ENCODE measurements at places on chromosomes 2 and 18. TPM values are rescaled to one million over a fixed set of nuclear protein-coding genes. Genes with fewer than 3 reads are reported as not detected.

- no peak for DNase-seq
These were observed 45.4 kb downstream of the ASAP2 start for GRCh38 chr2:9252002-9252357.

- DNase-seq = no peak
These were observed 238.1 kb downstream of the TMEM182 start for GRCh38 chr2:102999958-103000357.

- DNase-seq = no peak
These were observed 1026.2 kb upstream of the ZEB2 start for GRCh38 chr2:145546091-145546490.

GRCh38 chr2:68653034-68653433 is 9.7 kb downstream of the PROKR1 start:
- no peak for DNase-seq

DNA sequence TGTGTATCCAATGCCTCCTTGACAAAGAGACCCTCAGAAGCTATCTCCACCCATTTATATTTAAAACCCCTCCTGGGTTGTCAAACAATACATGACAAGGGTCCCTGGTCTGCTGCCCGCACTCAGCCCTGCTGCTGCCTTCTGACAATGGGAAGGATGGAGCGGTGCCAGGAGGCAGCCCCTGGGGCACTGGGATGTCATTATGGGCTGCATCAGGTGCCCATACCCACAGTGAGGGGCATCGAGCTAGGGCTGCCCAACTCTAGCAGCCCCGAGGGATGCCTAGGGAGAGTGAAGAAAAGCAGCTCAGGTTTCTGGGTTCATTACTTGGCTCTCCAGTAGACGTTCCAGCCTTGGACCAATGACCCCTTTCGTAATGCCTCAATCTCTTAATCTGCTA is 301.7 kb downstream of the ALK start:
- no peak for DNase-seq

GRCh38 chr18:52869349-52869923 is 529.4 kb downstream of the DCC start:
- DNase-seq = no peak

- DNase-seq = peak; percentile 24
These were observed 496 bp downstream of the SUCLG1 start for GRCh38 chr2:84458551-84459017.

DNA sequence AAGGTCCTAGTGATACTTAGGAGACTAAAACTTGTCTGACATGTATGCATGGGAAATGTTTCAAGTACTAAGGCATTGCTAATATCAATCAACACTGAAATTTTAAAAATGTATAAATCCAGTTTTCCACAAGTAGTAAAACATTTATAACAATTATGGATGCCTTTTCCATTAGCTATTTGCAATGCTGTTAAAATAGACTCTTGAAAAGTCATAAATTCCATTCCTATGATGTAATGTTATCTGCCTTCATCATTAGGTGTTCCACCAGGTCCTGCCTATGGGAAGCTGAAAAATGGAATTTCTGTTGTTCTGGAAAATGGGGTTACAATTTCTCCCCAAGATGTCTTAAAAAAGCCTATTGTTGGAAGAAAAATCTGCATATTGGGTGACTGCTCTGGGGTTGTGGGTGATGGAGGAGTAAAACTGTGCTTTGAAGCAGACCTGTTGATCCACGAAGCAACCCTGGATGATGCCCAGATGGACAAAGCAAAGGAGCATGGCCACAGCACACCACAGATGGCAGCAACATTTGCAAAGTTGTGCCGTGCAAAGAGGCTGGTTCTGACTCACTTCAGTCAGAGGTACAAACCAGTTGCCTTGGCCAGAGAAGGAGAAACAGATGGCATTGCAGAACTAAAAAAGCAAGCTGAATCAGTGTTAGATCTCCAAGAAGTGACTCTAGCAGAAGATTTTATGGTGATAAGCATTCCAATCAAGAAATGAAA is 18.7 kb downstream of the ELAC1 start:
- DNase-seq = no peak

GRCh38 chr2:182949572-182950189 is 83.2 kb upstream of the FRZB start:
- DNase-seq = peak; percentile 36

- DNase-seq = no peak
These were observed 200.3 kb downstream of the NYAP2 start for GRCh38 chr2:225599856-225600255.

GRCh38 chr2:112026509-112026908 is 28.6 kb upstream of the TMEM87B start:
- peak; percentile 93 for DNase-seq

- no peak for DNase-seq
These were observed 151.5 kb downstream of the ASXL3 start for GRCh38 chr18:33729556-33729955.

- peak; percentile 96 for DNase-seq
These were observed 89.2 kb upstream of the GLS start for GRCh38 chr2:190791347-190791975.

DNA sequence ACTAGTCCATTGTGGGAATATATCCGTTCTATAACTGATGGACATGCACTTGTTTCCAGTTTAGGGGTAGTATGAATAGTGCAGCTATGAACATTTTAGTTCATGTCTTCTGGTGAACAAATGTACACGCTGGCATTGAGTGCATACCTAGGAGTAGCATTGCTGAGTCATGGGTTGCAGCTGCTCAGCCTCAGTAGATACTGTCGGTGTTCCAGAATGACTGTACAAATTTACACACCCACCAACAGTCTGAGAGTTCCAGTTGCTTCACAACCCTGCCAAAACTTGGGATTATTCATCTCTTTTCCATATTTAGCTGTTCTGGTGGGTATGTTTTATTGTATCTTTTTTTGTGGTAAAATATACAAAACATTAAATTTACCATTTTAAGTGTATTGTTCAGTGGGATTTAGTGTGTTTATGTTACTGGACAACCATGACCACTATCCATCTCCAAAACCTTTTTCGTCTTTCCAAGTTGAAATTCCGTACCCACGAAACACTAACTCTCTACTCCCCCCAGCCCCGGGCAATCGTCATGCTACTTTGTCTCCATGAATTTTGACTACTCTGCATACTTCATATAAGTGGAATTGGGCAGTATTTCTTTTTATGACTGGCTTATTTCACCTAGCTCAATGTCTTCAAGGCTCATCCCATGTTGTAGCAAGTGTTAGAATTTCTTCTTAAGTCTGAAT is 281.0 kb downstream of the PRKCE start:
- peak; percentile 24 for DNase-seq

DNA sequence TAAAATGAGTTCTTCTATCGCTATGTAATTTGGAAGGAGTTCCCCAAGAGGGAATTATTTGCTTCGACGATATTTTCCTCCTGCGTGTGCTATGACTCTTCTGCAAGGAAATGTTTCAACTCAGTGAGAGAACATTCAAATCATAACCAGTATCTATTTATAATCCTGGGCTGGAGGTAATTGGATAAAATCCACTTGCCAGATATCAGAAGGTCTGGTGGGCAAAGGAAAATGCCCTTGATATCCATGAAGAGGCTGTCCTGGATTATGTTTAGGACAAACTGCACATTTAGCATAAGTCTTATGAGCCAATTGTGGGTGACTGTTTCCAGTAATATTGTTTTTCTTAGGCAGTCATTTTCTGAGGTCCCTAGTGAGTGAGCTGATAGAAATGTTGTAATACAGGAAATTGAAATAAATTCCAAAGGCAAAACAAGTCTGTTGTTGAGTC is 17.7 kb downstream of the RPIA start:
- DNase-seq = peak; percentile 48

- DNase-seq = no peak
These were observed 151.3 kb upstream of the NCK2 start for GRCh38 chr2:105593221-105593967.

DNA sequence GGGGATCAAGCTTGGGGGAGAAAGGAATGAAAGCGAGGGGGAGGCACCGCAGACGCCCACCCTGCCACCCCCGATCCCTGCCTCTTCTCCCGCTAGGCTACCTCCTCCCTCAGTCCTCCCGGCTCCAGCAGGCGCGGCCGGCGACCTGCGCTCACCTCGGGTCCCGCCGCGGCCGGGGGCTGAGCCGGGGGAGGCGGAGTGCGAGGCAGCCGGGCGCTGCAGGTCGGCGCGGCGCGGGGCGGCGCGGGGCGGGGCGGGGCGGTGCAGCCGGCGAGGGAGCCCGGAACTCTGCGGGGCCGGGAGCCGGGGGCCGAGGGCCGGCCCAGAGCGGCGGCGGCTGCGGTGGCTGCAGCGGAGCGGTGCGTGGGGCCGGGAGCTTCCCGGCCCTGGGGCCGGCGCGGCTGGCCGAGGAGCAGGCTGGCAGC is 477 bp downstream of the ACVR1 start:
- peak; percentile 55 for DNase-seq

DNA sequence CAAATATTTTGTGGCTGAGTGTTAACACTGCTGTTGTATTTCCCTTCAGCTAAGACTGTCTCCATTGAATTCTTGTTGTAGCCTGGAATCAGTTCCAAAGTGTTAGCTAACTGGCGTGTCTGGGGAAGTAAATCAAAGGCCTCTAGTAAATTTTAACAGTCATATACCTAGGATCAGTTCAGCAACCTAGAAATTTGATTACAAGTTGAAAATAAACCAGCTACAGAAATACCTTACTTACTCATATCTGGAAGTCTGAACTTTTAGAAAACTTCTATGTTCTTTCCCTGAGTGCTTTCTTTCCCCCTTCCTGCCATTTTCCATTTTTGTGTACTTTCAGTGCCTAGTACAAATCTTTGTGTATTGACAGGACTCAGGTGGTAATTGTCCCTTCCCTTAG is 396.7 kb upstream of the DCC start:
- DNase-seq = no peak

DNA sequence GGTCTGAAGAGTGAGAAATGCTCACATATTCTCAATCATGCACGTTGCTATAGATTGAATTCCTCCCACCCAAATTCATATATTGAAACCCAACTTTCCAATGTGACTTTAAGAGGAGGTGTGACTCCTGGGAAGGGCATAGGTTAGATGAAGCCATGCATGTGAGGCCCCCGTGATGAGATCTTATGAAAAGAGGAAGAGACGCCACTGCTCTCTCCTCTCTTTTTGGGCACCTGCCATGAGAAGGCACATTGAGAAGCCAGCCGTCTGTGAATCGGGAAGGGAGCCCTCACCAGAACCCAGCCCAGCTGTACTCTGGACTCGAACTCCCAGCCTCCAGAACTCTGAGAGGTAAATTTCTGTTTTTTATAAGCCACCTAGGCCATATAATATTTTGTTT is 842.6 kb upstream of the SALL3 start:
- DNase-seq = no peak

DNA sequence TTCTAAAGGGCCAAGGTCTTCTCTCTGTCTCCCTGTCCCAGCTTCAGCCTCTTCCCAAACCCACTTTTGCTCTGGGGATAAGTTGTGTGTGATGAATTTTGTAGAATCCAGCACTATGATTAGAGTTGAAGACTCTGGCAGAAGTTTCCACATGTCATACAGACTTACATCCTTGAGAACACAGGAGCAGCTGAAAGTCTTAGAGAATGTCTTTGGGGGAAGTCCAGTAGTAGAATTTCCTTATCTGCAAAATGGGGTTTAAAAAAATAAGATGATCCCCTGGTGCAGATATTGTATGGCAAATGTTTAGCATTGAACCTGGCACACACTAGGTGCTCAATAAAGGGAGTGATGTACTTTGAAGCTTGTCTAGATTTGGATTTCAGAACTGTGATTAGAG is 65.2 kb downstream of the TMEM247 start:
- DNase-seq = no peak

DNA sequence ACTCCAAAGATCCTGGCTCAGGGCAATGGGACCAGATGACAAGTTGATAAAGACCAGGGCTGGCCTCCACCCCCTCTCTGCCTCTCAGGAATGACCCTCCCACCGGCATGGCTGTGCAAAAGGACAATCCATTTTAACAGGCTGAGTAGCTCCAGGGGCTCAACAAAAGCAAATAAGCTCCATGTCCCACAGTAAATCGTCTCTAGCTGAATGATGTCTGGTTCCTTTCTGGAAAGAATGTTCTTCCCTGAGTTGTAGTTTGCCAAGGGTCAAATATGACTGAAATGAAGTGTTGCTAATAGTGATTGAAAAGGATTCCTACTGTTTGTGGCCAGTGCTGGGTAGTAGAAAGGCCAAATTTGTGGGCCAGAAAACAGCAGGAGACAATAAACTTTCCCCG is 434.4 kb upstream of the ETAA1 start:
- DNase-seq = no peak

GRCh38 chr2:143524119-143524553 is 394.9 kb downstream of the ARHGAP15 start:
- no peak for DNase-seq

DNA sequence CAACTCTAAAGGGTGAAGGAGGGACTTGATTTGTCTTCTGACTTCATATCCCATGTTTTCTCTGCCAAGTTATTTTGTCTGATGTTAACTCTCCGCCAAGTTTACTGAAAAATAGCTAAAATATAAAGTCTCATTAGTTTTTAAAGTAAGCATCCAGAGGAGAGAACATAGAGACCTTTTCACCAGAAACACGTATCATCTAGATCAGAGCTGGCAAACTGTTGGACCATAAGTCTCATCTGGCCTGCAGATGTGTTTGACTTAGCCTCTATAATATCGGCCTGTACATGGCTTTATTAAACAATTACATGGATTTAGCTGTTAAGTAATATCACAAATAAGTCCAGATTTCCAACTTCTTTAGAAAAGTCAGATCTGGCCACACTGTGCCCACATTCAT is 182.6 kb downstream of the PLCL1 start:
- no peak for DNase-seq

GRCh38 chr2:234051374-234052070 is 1.0 kb downstream of the SPP2 start:
- no peak for DNase-seq

- peak; percentile 55 for DNase-seq
These were observed 98.6 kb upstream of the NFU1 start for GRCh38 chr2:69535817-69536241.

The BMP10 gene
- total RNA-seq = not detected

The CD28 gene
- total RNA-seq = 0.20 TPM

The TRIM43 gene
- not detected for total RNA-seq

The PTH2R gene
- not detected for total RNA-seq

The PLEKHH2 gene
- total RNA-seq = not detected

The VSNL1 gene
- total RNA-seq = not detected

The CCBE1 gene
- under 0.01 TPM for total RNA-seq

The EVA1A gene
- 43.5 TPM for total RNA-seq

The LYG1 gene
- total RNA-seq = 0.22 TPM

The ANO7 gene
- 2.6 TPM for total RNA-seq

The G6PC2 gene
- total RNA-seq = not detected

The GALR1 gene
- total RNA-seq = not detected

The SDC1 gene
- total RNA-seq = 0.40 TPM

The IL36B gene
- total RNA-seq = not detected

The FLACC1 gene
- 0.60 TPM for total RNA-seq
